ENCODE measurements at places on chromosomes 7 and 10. TPM values are rescaled to one million over a fixed set of nuclear protein-coding genes. Genes with fewer than 3 reads are reported as not detected.

Gene HTR7
- 0.13 TPM for total RNA-seq

Gene CCDC172
- total RNA-seq = not detected

GRCh38 chr7:24898691-24899090 lies 81.3 kb downstream of the OSBPL3 start:
- DNase-seq = no peak

Gene MBL2
- not detected for total RNA-seq

Gene JCAD
- total RNA-seq = 50.6 TPM

DNA sequence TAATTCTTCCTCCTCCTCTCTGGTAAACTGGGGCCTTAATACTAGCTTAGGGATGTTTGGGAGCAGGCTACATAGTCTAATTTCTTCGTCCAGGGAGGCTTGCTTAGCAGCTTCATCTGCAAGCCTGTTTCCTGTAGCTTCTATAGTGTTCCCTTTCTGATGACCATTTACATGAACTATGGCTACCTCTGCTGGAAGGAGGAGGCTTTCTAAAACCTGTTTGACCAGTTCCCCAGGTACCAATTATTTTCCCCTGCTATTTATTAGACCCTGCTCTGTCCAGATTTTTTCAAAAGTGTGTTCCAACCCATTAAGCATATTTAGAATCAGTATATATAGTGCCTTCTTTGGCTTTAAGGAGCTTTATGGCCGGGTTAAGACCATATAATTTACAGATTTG lies 38.8 kb upstream of the DNAH11 start:
- no peak for DNase-seq
